RWPE1 (cell line): ENCODE measurements at places on chromosomes 7 and 10.
A peak's percentile ranks its signal among the peaks of the same experiment; 100 is the strongest.

DNA sequence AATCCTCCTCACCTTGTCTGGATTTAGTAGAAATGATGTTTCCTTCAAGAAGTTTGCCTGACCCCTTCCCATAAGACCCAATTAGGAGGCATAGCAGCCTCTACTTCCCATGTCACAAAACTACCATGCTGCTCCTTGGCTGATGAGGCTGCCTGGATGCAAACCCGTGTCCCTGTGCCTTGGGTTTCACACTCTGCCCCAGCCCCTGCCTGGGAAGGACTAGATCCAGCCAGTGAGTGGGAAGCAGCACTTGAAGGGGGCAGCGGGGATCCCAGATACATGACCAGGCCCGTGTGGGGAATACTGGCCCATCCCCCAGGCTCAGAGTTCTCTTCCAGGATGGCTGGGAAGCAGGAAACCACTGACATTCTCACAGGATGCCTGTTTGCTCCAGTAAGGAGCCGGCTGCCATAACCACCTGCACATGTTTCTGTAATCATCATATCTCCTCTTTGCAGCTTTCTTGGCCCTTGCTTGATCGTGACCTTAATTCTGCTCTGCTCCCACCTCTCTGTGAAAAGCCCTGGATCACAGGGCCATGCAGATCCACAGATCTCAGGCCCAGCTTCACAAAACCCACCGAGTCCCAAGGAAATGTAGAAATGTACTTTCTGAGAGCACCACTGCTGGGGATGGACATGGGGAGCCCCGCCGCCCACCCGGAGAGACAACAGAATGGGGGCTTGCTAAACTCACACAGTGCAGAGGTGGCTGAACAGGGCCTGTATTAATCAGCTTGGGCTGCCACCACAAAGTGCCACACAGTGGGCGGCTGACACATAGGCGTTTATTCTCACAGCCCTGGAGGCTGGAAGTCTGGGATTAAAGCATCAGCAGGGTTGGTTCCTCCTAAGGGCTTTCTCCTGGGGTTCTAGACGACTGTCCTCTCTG is 287.8 kb upstream of the IGFBP3 start:
- no peak for DNase-seq

- DNase-seq = no peak
These were observed 20.8 kb upstream of the RET start for GRCh38 chr10:43055991-43056567.

- no peak for DNase-seq
These were observed 904 bp downstream of the NPTX2 start for GRCh38 chr7:98617960-98618418.

- no peak for DNase-seq
These were observed 42.3 kb downstream of the RHOBTB1 start for GRCh38 chr10:60901561-60902235.

- DNase-seq = no peak
These were observed 38.0 kb upstream of the INSYN2A start for GRCh38 chr10:127234306-127234800.

GRCh38 chr10:31101123-31101522 is 69.5 kb upstream of the ZNF438 start:
- DNase-seq = peak; percentile 57

GRCh38 chr7:102823390-102824119 is 74.8 kb downstream of the FAM185A start:
- DNase-seq = no peak

DNA sequence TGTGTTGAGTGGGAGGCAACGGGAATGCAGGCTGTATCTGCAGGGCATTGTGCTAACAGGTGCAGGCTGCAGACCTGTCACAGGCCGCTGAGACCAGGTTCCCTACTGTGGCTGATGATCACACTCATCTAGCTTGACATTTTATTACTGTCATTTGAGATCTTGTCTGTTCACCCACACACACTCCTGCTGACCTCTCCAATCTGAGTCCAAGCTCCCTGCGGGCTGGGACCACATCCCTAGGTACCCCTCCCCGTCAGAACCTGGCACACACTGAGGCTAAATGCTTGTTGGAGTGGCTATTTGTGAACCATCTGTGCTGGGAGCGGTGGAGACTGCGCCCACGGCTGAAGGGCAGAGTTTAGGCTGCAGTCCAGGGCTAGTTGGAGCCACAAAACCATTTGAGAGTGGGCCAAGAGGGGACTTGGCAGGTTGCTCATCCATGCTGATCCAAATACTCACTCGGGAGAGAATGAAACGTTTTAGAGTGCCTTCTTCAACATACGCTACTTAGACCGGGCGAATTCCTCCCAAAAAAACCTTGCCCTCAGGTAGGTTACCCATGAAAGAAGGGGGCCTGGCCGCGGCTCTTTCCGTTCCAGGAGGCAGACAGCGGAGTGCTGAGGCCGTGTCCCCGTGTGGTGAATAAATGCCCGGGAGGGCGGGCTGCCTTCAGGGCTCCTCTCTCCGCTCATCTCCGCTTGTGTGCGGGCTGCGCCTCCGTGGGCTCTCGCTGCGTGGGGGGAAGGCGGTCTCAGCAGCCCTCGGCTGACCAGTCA is 164.4 kb downstream of the RGS10 start:
- no peak for DNase-seq

GRCh38 chr7:93551931-93552330 is 22.6 kb downstream of the CALCR start:
- no peak for DNase-seq

GRCh38 chr7:3280445-3280844 is 20.6 kb upstream of the SDK1 start:
- DNase-seq = no peak

GRCh38 chr7:92695308-92696261 is 105.4 kb upstream of the FAM133B start:
- DNase-seq = no peak

- DNase-seq = no peak
These were observed 171.5 kb downstream of the PARD3 start for GRCh38 chr10:34643620-34644019.

DNA sequence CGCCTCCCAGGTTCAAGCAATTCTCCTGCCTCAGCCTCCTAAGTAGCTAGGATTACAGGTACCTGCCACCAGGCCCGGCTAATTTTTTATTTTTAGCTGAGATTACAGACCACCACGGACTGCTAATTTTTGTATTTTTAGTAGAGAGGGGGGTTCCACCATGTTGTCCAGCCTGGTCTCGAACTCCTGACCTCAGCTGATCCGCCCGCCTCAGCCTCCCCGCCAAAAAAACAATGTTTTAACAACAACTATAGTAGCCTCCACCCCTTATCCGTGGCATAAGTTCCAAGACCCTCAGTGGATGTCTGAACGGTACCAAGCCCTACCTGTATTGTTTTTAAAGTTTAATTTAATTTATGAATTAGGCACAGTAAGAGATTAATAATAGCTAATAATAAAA is 48.2 kb downstream of the GNA12 start:
- DNase-seq = no peak

DNA sequence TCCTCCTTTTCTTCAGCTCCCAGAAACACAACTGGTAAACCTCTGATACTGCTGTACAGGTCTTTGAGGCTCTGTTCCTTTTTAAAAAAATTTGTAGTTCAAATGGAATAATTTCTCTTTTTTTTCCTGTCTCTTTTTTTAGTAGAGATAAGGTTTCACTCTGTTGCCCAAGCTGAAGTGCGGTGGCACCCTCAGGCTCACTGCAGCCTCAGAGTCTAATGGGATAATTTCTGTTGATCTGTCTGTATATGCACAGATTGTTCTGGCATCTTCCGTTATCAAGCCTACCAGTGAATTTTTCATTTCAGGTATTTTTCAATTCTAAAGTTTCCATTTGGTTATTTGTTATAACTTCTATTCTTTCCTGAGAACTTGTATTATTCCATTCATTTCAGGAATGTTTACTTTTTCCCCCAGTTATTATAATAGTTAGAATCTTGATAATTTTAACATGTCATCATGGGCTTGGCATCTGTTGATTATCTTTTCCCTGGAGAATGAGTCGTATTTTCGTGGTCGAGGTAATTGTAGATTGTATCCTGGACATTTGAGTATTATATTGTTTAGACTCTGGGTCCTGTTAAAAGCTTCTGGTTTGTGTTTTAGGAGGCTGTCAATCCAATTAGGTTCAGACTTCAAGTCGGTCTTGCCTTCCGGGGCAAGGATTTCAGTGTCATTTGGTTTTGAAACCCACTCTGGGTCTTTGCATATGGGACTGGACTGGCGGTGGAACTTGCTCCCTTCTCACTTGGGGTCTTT is 24.5 kb downstream of the CRCP start:
- no peak for DNase-seq

- DNase-seq = no peak
These were observed 33.3 kb downstream of the UNC5B start for GRCh38 chr10:71245420-71246325.

DNA sequence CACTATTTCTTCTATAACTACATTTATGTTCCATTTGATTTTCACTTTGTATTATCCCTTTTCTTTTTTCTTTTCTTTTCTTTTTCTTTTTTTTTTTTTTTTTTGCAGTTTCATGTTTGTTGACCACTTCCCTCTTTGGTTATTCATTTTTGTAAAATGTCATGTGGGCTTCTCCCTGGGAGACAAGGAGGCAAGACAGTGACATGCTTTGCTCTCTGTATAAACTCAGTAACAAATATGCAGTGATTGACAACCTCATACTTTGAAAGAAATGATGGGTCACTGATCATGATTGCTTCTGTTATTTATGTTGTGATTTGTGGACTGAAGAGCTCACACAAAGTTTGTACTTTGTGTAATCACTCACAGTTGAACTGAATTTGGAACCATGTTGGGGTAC is 90.2 kb upstream of the ABI1 start:
- DNase-seq = no peak

GRCh38 chr7:37371755-37372154 is 76.9 kb downstream of the ELMO1 start:
- no peak for DNase-seq

GRCh38 chr10:14587540-14588083 is 187.1 kb downstream of the FAM107B start:
- DNase-seq = no peak

DNA sequence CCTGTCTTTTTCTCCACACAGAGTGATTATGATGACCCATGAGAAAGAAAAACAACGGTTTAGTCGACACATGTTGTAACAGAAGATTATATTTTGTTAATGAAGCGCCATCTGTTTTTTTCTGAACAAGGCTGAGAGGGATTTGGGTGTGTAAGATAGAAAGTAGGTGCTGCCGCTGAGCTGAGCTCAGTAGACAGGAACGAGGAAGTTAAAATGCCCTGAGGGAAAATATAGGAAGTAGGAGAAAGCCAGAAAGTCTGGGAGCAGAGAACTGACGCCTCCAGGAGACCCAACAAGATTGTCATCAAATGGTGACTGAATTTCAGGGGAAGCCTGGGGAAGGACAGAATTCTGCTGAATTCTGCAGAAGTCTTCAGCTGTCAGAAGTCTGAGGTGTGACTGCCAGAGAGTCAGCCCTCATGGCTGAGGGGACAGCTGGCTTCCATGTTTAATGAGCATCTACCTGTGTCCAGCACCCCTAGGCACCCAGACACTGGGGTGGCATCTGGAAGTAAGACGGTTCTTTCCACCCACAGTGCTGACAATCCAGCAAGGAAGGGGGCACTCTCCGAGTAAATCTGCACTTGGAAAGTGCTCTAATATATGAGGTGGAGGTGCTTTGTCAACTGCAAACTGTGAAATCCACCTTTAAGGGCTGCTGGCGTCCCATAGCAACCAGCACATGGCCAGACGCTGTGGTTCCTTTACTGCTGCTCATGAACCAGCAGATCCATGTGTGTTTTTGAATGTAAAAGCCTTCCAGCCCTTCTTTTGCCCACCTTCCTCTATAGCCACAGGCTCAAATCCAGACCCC is 12.5 kb upstream of the TSPAN15 start:
- peak; percentile 83 for DNase-seq

GRCh38 chr7:51228386-51228958 is 88.1 kb downstream of the COBL start:
- no peak for DNase-seq

DNA sequence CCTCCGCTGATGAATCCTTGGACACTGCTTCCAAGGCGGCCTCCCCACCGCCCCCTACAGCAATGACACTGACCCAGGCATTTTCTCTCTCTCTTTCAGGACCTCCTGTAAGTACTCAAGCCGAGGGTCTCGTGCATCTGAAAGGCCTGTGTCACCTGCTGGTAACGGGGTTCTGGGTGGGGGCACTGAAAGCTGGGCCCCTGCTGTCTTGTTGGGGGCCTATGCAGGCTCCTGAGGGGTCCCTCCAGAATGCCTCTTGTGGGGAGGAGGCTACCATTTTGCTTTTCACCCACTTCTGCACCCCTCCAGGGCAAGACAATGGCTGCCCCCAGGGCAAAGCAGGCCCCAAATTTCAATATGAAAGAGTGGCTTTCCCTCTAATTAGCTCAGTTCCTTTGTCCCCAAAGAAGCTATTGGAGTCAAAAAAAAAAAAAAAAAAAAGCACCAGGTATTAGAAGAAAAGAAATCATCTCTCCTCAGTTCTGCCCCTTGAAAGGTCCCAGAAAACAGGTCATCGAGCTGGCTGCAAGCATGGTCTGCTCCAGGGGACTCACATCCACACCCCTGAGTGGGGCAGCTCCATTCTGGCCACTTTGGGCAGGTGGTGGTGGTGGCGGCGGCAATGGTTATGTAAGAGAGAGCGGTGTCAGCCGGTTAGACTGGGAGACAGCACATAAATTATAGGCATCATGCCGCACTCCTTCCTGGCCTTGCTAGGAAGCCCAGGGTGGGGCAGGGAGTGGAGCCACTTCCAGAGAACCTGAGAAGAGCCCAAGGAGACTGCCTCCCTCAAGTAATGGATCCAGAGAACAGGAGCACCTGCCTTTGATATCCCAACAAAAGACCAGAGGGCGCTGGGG is 66.2 kb downstream of the COL13A1 start:
- DNase-seq = no peak

GRCh38 chr7:85851571-85852193 is 664.8 kb upstream of the SEMA3D start:
- peak; percentile 11 for DNase-seq

GRCh38 chr7:2128601-2129322 is 104.0 kb downstream of the MAD1L1 start:
- no peak for DNase-seq

DNA sequence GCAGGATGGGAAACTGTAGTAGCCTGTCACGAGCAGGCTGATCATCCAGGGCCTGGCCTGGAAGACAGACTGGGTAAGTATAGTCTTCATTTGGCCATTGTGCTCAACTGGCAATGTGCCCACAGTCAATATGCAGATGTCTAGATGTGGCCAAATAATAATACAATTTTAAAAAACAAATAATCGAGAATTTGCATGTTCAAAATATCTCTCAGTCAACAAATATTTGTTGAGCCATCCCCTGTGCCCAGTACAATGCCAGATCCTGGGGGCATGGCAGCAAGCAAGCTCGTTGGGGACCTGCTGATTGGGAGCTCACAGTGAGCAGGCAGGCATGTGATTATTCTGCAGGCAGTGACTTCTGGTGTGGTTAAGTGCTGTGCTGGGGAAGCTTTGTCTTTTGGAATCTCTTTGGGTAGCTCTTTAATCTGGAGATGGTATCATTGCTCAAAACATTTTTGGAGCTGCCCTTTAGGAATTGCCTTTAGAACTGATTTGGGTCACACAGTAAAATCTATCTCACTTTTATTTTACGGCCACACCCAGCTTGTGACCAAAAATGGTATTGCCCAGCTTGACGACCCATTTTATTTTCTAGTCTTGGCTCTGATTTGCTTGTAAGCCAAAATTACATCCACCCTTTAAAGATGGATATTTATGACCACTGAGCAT is 92.2 kb downstream of the PLCE1 start:
- no peak for DNase-seq

- DNase-seq = no peak
These were observed 128.8 kb upstream of the SMIM30 start for GRCh38 chr7:113247198-113247597.

GRCh38 chr7:1844951-1845390 is 174.9 kb downstream of the ELFN1 start:
- DNase-seq = no peak
